Neural crest cell (in vitro differentiated cells): ENCODE measurements at places on chromosomes 7 and 10. TPM values are rescaled to one million over a fixed set of nuclear protein-coding genes. Genes with fewer than 3 reads are reported as not detected.

DNA sequence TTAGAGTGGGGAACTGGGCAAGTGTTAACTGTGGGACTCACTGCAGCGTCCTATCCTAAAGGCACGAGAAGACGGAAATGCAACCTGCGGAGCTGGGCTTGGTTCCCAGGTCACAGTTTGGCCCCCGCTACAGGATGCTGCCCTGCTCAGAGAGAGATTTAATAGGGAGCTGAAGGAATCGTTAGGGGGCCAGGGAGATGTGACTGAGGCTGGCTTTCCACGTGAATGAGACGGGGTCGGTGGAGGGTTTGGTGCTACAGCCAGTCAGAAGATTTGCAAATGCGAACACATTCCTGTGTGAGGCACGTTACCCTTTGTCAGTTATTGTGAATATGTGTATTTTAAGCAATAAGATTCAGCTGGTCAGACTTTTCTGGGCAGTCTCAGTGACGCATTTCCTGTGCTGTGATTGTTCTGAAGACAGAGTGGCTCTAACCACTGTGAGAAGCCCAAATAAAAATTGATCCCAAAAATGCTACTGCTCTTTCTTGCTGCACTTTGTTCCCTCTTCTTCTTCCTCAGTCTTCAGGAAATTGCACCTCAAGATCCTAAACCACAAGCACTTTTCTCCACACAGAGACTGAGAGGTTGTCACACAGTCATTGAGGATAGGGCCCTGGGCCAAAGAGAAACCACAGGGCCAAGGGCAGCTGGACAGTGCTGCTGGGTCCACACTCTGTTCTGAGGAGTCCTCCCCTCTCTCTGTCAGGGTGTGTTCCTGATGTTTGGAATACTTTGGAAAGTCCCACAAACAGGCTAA, 21.2 kb downstream of the CYP17A1 start:
- no peak for DNase-seq

DNA sequence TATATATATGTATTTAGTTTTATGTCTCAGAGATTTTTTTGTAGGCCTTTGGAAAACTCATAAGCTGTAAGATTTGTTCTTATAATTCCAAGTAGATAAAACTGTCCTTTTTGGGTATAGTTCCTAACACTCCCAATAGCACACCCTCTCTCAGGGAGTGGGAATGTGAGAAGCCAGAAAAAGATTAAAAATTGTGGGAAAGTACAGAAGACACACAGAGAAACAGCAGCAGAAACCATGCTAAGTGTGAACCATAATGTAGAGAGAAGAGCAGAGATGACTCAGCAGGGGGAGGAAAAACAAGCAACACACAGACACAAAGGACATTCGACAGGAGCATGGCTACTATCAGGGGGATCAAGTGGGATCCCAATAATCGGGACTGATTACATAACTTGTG, 401.6 kb downstream of the MAGI2 start:
- no peak for DNase-seq

GRCh38 chr7:124930655-124931597, 1.3 kb upstream of the POT1 start:
- no peak for DNase-seq

DNA sequence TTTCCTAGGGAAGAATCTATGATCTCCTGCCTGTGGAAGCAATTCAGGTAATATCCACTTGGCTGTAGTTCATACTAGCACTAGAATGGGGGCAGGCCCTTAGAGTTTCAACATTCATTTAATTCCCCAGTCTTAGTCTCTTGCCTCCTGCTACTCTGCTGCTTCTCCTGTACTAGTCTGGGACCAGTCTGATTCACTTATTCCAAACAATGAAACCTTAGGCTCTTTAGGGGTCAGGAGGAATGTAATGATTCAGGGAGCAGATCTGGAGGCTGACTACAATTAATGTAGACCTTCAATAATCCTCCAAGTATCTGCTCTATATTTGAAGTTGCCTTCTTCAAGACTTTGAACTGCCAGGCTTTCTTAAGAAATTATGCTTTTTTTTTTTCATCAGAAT, 101.8 kb downstream of the GNAT3 start:
- no peak for DNase-seq

The CALY gene
- 0.82 and 0.89 TPM in 2 replicates for total RNA-seq

- no peak for DNase-seq
Observed at GRCh38 chr10:92150823-92151222, 140.1 kb downstream of the CPEB3 start.

The ZDHHC16 gene
- total RNA-seq: 58.1 and 58.2 TPM in 2 replicates

DNA sequence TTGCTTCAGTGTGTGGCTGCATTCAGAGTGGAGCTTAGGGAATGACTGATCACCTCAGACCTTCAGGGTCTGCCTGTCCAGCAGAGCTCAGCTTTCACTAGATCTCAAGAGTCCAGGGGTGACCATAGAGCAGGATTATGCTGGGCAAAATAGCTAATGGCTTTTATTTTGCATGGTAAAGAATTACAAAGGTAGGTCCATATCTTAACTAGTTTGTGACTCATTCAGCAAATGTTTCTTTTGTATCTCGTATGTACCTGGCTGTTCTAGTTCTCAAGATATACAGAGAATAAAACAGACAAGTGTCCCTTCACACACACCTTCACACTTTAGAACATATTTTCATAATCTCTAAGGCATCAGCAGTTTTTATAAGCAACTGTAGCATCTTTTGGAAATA, 180.5 kb downstream of the DYNC1I1 start:
- DNase-seq: no peak

GRCh38 chr7:150737265-150738055, at the start of gene GIMAP5:
Gene GIMAP5, plus strand, starts transcription at chr7:150737418. Its CDS starts 3,467 bp downstream, at chr7:150740885.
- DNase-seq: no peak

DNA sequence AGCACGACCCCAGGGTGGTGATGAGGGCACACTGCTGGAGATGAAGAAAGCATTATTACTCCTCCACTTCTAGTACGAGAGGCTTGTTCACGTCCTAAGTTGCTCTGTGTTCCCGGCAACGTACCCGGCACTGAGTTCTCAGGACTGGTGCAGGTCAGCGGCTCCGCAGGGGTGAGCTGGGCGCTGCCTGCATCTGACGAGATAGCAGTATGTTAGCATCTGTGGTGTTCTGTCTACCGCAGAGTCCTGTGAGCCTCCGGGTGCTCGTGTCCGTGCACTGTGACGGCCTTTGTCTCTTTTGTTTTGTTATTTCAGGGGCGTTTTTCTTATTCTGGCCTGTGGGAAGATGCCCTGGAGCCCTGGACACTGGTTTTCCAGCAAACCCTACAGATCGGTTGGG, 507.8 kb downstream of the DNAJB6 start:
- DNase-seq: no peak

GRCh38 chr7:138299066-138299465, 161.0 kb upstream of the TRIM24 start:
- no peak for DNase-seq

GRCh38 chr10:90738885-90739284, 119.0 kb downstream of the HTR7 start:
- DNase-seq: no peak

GRCh38 chr10:103492655-103493261, 747 bp upstream of the NEURL1 start:
- no peak for DNase-seq

GRCh38 chr10:71343392-71343773, 24.3 kb downstream of the SLC29A3 start:
- no peak for DNase-seq

The MMRN2 gene
- 0.27 and 0.40 TPM in 2 replicates for total RNA-seq

The HACD1 gene
- 13.7 and 14.6 TPM in 2 replicates for total RNA-seq

DNA sequence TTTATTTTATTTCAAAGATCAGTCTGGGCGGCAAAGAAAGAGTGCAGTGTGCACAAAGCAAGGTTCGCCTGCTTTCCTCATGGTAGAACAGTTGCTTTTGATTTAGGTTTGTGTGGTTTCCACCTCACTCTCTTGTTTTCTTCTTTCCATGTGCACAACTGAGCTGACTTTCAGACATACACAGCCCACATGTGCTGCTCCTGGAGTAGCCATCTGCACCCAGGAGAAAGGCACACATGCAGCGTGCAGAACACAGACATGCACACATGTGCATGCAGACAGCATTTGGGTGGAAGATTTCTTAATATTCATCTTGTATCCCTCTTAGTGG, 302.1 kb downstream of the FZD1 start:
- no peak for DNase-seq

The CYP2W1 gene
- not detected in 2 replicates for total RNA-seq
